ENCODE measurements at places on chromosomes 6 and 20. TPM values are rescaled to one million over a fixed set of nuclear protein-coding genes. Genes with fewer than 3 reads are reported as not detected.
A peak's percentile ranks its signal among the peaks of the same experiment; 100 is the strongest.

The GSTA3 gene
- not detected for total RNA-seq

GRCh38 chr20:4150070-4150441, 134.7 kb upstream of the RNF24 start:
- H3K4me3 ChIP-seq: peak overlapping the region; percentile 88
- no peaks in the 10 kb centered on the region for H3K27me3 ChIP-seq
- H3K36me3 ChIP-seq: no peaks in the 10 kb centered on the region
- H3K4me1 ChIP-seq: peaks cover 37% of the 10 kb centered on the region
- peak; percentile 56 for DNase-seq

The SLC13A3 gene
- 0.66 TPM for total RNA-seq

The FGD2 gene
- total RNA-seq: not detected

The SDCBP2 gene
- 4.6 TPM for total RNA-seq

GRCh38 chr6:17415321-17415720, 21.9 kb downstream of the CAP2 start:
- H3K36me3 ChIP-seq: no peaks in the 10 kb centered on the region
- H3K27me3 ChIP-seq: no peaks in the 10 kb centered on the region
- peak overlapping the region; percentile 35 for H3K27ac ChIP-seq
- no peak for DNase-seq
- no peak overlapping the region for H3K4me3 ChIP-seq

DNA sequence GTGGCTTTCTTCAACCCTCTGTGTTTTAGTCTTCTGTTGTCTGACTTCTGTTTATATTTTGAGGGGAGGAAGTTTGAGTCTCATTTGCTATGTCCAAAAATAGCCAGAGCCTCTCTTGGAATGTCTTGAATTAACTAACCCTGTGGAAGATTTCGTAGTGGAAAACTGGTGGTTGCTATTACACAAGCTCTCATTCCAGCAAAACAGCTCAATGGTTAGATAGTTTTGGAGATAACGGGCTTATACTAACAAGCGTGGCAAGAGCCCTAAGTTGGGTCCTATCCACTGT, 1.6 kb downstream of the CCN2 start:
- H3K4me3 ChIP-seq: peak overlapping the region; percentile 91
- peaks cover 27% of the 10 kb centered on the region for H3K4me1 ChIP-seq
- no peaks in the 10 kb centered on the region for H3K27me3 ChIP-seq
- H3K27ac ChIP-seq: peak overlapping the region; percentile 87

- no peak for DNase-seq
- H3K36me3 ChIP-seq: no peaks in the 10 kb centered on the region
- H3K4me3 ChIP-seq: no peak overlapping the region
These were observed 81.2 kb upstream of the VSTM2L start for GRCh38 chr20:37821696-37822095.

The CRISP3 gene
- not detected for total RNA-seq
